CD4-positive, alpha-beta T cell (primary cell): ENCODE measurements at places on chromosomes 6 and 20.

DNA sequence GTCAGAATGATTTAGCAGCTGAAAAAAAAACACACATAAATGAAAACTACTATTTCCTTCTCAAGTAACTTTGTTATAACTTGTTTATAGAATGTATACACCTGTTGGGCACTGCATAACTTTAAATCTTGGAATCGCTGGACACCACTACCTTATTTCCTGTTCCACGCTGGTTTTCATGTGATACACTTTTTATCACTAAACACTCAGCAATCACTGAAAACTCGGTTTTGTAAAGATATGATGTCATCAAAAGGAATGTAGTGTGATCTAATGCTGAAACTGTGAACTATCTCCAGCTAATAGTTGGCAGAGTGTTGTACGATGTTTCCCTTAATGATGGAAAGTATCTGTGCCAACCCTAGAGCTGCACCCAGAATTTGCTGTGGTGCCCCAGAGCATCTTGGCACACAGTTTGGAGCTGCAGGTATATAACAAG, 127.9 kb downstream of the BACH2 start:
- H3K27me3 ChIP-seq: no peaks in the 10 kb centered on the region
- H3K36me3 ChIP-seq: no peaks in the 10 kb centered on the region
- no peak overlapping the region for H3K4me3 ChIP-seq
- H3K27ac ChIP-seq: no peak overlapping the region
- H3K4me1 ChIP-seq: no peaks in the 10 kb centered on the region
- DNase-seq: no peak

DNA sequence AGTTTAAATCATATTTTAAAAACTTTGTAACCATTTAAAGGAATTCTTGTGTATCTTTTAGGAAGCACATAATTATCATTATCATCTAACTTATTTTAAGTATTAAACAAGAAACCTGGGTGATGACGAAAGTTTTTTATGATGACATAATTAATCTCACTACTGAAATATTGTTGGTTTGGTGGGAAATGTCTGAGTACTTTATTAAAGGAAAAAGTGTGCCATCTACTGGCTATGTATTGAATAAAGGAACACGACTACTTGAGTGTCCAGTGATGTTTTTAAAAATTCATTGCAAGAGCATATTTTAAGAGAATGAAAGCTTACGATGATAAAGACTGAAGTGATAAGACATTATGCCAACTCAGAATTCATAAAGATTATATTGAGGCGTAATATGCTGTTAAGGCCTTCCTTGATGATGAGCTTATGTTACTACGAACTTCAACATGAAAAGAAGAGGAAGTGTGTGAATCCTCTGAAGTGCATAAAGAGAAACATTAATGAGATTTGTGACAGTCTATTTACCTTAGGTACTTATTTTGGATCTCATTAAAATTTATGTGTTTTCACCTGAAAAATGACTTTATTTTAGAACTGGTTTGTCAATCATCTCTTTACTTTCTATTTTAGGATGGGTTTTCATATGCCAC, 12.0 kb upstream of the TRMT11 start:
- no peaks in the 10 kb centered on the region for H3K4me1 ChIP-seq
- no peak overlapping the region for H3K27ac ChIP-seq
- DNase-seq: no peak
- H3K27me3 ChIP-seq: no peaks in the 10 kb centered on the region

GRCh38 chr20:21075471-21075870, 30.7 kb downstream of the LINC00237 start:
- H3K36me3 ChIP-seq: no peaks in the 10 kb centered on the region
- DNase-seq: no peak
- no peak overlapping the region for H3K27ac ChIP-seq

GRCh38 chr6:145783796-145784195, 30.8 kb downstream of the FBXO30 start:
- DNase-seq: no peak
- H3K4me1 ChIP-seq: no peaks in the 10 kb centered on the region
- H3K4me3 ChIP-seq: no peak overlapping the region
- H3K27me3 ChIP-seq: no peaks in the 10 kb centered on the region
- H3K36me3 ChIP-seq: no peaks in the 10 kb centered on the region
- no peak overlapping the region for H3K27ac ChIP-seq

DNA sequence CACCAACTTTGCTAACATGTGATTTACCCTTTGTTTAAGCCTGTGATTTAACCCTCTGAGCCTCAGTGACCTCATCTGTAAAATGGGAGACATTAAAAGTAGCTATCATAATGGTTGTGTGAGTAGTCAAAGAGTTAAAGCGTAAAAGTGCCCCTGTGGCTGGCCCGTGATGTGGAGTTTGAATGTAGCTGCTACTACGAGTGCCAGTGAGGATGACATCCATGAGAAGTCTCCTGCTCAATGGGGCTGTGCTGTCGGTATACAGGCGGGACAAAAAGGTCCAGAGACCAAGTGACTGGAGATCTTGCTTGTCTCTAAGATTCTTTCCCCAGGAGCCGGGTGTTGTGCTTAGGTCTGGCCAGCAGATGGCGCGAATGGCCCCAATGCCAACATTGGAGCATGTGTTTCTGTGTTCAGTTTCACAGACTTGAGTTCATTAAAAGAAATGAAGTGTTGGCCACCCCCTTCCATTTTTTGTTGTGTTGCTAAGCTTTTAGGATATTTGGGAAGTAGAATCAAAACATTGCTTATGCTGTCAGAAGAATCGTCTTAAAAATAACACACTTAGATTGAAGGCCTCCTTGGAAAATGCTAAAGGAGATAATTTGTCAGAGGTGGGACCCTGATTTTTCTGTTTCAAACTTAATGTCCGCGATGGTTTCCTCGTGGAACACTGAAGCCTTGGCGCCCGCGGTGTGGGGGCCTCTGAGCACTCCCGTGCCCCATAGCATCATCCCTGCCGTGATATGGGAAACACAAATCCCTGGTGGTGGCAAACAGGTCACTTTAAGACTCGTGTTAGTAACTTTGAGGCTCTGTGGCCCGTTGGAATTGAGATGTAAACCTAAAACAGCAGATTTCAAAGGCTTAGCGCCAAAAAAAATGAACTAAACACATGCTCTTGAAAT, 9.3 kb upstream of the RBM38 start:
- no peak overlapping the region for H3K4me3 ChIP-seq
- H3K36me3 ChIP-seq: peaks cover 44% of the 10 kb centered on the region
- peak; percentile 87 for DNase-seq

DNA sequence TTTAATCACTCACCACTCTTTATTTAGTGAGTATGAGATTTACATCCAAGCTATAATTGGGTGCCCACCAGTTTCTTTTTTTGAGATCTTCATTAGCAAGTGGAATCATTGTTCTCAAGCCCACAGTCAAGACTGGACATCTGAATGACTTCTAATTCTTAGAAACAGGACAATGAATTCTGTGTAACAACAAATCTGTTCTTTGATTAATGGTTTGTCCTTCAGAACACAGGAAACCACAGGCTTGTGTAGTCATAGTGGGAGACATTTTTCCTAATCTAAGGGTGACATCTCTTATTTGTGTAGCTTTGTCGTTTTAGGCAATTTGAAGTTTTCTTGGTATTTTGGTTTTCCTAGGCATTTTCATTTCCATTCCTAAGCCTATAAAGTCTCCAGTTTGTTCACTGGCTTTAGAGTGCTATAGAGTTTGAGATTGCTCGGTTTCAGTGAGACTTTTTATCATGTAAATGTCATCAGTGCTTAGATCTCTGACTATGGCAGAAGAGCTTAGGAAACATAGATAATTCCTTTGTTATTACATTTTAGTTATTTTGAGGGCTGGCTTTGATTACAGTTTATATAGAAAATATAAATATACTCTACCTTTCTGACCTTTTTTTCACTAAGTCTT, 903.9 kb upstream of the MAP3K7 start:
- H3K4me1 ChIP-seq: no peaks in the 10 kb centered on the region
- H3K27ac ChIP-seq: no peak overlapping the region
- H3K36me3 ChIP-seq: no peaks in the 10 kb centered on the region
- no peaks in the 10 kb centered on the region for H3K27me3 ChIP-seq
- no peak overlapping the region for H3K4me3 ChIP-seq

DNA sequence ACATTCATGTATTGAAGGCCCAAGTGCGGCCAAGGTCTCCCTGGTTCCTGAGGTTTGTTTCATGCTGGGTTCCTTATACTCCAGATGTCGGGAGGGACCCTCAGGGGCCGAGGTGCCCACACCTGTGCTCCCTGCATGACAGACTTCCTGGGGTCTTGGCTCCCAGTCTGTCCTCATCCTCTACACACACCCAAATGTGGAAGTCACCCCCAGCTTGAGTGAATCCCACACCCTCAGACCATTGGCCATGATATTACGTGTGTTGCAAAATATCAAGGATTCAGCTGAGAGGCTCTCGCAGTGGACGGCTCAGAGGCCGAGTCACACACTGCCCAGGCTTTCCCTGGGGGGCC, 82.2 kb upstream of the DUSP22 start:
- no peaks in the 10 kb centered on the region for H3K27me3 ChIP-seq
- DNase-seq: no peak
- H3K4me1 ChIP-seq: peaks cover 16% of the 10 kb centered on the region
- H3K27ac ChIP-seq: no peak overlapping the region
- peak overlapping the region; percentile 55 for H3K4me3 ChIP-seq
- H3K36me3 ChIP-seq: no peaks in the 10 kb centered on the region

DNA sequence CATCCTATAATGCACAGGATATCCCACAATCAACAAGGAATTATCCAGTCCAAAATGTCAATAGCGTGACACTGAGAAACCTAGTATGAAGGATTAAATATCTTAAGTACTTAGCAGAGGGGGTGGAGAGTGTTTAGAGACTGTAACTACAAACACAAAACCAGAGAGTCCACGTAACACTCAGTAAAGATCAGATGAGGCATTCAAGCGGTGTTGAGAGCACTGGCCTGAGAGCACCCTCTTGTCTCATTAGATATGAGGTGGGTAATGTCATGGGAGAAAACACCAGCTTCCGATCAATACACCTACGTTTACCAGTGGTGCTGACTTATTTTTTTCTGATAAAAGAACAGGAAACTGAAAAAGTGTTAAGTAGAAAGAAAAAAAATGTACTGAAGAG, 2.3 kb downstream of the FAM184A start:
- H3K4me1 ChIP-seq: peaks cover 29% of the 10 kb centered on the region
- peak overlapping the region; percentile 65 for H3K4me3 ChIP-seq
- peak overlapping the region; percentile 55 for H3K27ac ChIP-seq
- no peaks in the 10 kb centered on the region for H3K27me3 ChIP-seq
- no peaks in the 10 kb centered on the region for H3K36me3 ChIP-seq

- H3K4me1 ChIP-seq: no peaks in the 10 kb centered on the region
Measured at GRCh38 chr6:149020319-149020718, 273.5 kb downstream of the UST start.

DNA sequence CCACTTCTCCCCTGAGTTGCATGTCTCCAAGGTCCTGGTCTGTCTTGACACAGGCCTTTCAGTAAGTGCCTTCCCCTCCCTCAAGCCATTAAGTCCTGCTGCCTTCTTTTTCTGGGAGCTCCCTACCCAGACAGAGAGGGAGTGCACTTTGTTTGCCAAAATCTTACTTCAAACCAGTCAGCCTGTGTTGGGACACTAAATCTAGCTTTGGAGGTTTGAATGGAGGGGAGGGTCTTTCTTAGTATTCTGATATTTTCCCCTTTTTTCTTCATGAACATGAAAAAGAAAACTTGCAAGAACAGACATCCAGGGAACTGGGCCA, 170.7 kb upstream of the PMEPA1 start:
- no peak overlapping the region for H3K27ac ChIP-seq
- no peak overlapping the region for H3K4me3 ChIP-seq
- H3K4me1 ChIP-seq: no peaks in the 10 kb centered on the region

- no peaks in the 10 kb centered on the region for H3K36me3 ChIP-seq
- H3K4me1 ChIP-seq: peaks cover 45% of the 10 kb centered on the region
- no peaks in the 10 kb centered on the region for H3K27me3 ChIP-seq
- H3K4me3 ChIP-seq: peak overlapping the region; percentile 83
- H3K27ac ChIP-seq: peak overlapping the region; percentile 66
Measured at GRCh38 chr20:33812152-33812849, 1.2 kb downstream of the CHMP4B start.
